ENCODE measurements at places on chromosomes 6 and 20.

DNA sequence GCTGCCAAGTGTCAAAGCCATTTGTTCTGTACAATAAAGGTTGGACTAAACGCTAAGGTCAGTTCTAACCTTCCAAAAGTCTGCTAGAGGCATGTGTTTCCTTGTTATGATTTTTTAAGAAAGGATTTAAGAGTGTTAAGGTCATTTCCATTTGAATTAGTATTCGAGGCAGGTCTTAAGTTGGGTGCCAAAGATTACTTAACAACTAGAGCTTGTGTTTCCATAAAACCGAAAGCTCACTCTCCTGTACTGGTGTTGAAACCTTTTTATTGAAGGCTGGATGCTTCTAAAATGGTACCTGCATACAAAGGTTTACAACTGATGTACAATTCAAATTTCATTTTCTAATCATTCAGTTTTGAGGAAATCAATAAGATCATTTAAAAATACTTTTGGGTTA is 82.4 kb downstream of the RNF144B start:
- no peak for DNase-seq

GRCh38 chr6:5996714-5997419 is 9.9 kb downstream of the NRN1 start:
- no peak for DNase-seq

DNA sequence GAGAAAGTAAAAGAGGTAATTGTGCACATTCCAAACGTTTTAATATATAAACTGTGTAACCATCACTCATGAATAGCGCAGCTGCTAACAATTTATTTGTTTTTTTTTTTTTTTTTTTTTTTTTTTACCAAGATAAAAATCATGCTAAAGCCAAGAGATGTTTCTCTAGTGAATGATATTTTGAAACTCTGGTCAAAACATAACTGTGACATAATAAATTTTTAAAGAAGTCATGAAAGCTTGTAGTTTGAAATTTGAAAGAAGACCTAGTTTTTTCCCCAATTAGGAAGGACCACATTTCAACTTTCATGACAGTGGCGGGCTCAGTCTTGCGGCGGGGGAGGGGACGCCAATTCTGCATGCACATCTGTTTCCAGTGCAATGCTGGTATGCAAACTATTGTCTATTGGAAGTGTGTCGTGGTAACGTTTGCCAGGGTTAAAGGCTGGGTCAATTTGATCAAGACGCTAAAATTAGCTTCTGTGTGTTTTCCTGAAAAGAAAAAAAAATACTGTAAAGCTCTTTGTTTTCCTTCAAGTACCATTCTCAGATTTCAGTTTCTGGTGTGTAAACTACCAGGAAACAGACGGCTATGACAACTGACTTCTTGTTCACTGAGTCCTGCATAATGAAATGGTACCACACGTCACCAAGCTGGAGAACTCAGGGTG is 211.9 kb downstream of the FOXC1 start:
- DNase-seq: no peak

GRCh38 chr6:158626360-158627167 is 18.0 kb downstream of the DYNLT1 start:
- no peak for DNase-seq

DNA sequence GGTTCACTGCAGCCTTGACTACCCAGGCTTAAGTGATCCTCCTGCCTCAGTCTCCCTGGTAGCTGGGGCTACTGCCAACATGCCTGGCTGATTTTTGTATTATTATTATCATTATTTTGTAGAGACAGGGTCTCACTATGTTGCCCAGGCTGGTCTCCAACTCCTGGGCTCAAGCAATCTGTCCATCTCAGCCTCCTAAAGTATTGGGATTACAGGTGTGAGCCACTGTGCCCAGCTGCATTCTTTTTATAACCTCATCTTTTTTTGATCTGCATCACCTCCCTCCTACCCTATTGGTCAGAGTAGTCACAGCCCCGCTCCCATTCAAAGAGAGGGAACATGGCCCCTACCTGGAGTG is 23.6 kb upstream of the IER3 start:
- no peak for DNase-seq

- no peak for DNase-seq
Measured at GRCh38 chr6:95574811-95575210, 2.5 kb upstream of the MANEA start.

DNA sequence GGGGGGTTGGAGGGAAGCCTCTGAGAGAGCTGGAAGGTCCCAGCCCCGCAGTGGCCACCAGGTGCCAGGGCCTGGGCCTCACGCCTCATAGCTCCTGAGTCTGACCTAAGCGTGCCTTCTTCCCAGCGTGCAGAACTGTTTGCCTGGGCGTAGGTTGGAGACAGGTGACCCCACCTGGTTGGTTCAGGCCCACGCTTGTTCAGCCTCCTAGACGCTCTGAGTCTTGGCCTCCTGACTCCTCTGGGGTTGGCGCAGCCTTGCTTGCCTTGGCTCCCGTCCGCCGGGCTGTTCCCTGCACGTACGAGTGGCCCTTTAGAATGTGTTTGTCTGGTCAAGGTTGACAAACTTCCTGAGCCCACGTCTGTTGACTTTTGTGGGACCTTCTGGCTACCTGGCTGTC is 70.8 kb downstream of the EYA2 start:
- no peak for DNase-seq

GRCh38 chr6:149483334-149483725 is 1.5 kb downstream of the ZC3H12D start:
- no peak for DNase-seq

GRCh38 chr20:35326021-35326739 is 34.0 kb upstream of the FAM83C start:
- no peak for DNase-seq

DNA sequence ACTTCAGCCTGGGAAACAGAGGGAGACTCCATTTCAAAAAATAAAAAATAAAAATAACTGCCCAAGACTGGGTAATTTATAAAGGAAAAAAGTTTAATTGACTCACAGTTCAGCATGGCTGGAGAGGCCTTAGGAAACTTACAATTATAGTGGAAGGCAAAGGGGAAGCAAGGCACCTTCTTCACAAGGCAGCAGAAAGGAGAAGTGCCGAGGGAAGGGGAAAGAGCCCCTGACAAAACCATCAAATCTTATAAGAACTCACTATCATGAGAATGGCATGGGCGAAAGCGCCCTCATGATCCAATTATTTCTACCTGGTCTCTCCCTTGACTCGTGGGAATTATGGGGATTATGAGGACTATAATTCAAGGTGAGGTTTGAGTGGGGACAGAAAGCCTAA is 95.5 kb upstream of the LGSN start:
- DNase-seq: no peak

- no peak for DNase-seq
Measured at GRCh38 chr20:50126662-50127061, 13.7 kb upstream of the UBE2V1 start.

DNA sequence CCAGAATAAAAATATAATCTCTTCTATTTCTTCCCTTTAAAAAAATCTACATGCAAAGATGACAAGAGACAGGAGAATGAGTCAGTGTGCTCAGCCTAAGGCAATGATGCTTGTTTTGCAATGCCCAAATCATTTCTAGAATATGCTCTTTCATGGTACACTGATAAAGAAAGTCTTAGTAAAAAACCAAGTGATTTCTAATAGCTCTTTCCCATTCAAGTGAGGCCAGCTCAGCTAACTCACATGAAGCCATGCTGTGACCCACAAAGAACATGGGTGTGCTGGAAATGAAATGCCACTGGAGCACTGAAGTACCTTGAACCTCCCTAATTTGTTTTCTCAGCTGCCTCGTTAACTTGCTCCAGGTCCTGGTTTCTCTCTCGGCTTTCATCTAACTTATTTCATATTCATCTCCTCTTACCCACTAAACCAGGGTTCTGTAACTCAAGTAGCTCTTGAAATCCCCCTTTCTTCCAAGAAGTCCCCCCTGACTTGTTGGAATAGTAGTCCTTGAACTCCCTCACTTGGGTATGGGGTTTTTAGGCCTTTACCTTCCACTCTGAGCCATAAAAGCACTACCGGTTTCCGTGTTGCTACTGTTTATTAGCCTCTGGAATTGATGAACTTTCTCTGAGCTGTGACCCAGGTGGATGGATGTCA is 92.7 kb downstream of the IRF4 start:
- peak; percentile 43 for DNase-seq

- DNase-seq: no peak
Measured at GRCh38 chr6:137737836-137738596, 129.0 kb upstream of the TNFAIP3 start.

- DNase-seq: no peak
Measured at GRCh38 chr6:72272958-72273357, 348.9 kb upstream of the KCNQ5 start.

DNA sequence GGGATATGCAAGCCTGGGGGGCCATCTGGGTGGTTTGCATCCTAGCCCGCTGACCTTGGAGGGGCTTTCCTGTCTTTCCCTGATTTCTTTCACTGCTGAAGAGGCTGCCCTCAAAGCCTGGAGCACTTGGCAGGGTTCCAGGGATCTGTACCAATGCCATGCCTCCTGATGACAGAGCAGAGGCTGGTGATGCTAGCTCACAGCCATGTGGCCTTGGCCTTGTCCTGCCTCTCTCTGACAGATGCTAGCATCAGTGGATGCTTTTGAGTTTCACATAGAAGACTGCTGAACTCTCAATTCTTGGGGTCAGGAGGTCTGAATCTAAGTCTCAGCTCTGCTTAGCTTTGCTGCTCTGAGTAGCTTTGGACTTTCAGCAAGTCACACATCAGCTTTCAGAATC is 21.9 kb upstream of the RREB1 start:
- peak; percentile 28 for DNase-seq

DNA sequence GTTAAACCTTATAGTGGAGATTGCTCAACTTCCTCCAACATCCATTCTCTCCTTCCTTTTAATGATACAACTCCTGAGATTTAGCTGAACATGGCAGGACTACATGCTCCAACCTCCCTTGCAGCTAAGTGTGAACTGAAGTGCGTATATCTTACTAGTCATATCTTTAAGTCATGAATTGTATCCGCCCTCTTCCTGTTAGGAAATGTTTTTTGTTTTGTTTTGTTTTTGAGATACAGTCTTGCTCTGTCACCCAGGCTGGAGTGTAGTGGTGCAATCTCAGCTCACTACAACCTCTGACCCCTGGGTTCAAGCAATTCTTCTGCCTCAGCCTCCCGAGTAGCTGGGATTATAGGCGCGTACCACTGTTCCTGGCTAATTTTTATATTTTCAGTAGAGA is 8.8 kb upstream of the OSTM1 start:
- no peak for DNase-seq

DNA sequence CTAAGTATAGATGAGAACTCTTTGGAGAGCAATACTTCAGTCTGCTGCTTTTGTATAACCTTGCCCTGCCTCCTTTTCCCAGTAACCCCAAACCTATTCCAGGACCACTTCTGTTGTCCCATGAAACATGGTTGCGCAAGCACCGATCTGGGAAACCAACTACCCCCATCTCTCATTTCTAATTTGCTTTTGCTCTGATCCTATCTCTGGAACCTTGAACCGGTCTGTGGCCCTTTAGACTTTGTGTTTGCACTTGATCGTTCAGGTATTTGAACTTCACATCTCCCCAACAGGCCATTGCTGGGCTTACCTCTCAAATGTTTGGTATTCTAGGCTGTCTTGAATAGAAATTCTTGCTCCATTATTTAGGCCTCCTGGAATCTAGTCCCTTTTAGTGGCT is 25.0 kb downstream of the L3MBTL3 start:
- DNase-seq: no peak

GRCh38 chr20:25054995-25055629 is 2.8 kb downstream of the ACSS1 start:
- DNase-seq: no peak

DNA sequence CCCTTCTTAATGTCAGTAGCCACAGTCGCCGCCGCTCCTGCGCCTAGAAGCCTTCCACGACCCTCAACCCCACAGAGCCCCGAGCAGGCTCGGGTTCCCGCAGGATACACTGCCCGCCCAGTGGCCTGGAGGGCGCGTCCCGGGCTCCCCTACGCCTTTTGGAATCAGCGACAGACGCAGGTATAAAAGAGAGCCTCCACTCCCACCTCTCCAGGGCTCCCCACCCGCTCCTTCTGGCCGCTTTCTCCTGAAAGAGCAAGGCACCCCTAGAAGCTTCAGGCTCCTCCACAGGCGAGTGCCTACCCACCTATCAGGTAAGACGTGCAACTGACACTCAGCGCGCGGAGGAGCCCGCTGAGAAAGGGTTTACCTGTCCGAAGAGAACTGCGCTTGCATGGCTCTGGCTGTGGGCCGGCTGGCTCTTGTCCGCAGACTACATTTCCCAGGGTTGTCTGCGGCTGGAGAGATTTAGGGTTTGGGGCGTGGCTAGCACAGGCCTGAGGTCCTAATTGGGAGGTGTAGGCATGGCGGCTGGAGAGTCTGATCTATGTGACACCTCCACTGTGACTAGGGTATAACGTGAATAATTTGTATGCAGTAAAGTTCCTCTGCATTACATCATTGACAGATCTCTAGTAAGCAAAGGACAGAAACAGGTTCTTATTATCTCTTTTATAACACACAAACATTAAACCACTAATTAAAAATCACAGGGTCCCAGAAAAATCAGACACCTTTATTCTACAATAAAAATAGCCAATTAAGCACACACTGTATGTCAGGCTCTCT is 13.5 kb upstream of the ZNF391 start:
- DNase-seq: peak; percentile 74

GRCh38 chr6:81366972-81367371 is 385.5 kb downstream of the TENT5A start:
- no peak for DNase-seq

GRCh38 chr6:139482287-139482686 is 107.8 kb upstream of the CITED2 start:
- no peak for DNase-seq

DNA sequence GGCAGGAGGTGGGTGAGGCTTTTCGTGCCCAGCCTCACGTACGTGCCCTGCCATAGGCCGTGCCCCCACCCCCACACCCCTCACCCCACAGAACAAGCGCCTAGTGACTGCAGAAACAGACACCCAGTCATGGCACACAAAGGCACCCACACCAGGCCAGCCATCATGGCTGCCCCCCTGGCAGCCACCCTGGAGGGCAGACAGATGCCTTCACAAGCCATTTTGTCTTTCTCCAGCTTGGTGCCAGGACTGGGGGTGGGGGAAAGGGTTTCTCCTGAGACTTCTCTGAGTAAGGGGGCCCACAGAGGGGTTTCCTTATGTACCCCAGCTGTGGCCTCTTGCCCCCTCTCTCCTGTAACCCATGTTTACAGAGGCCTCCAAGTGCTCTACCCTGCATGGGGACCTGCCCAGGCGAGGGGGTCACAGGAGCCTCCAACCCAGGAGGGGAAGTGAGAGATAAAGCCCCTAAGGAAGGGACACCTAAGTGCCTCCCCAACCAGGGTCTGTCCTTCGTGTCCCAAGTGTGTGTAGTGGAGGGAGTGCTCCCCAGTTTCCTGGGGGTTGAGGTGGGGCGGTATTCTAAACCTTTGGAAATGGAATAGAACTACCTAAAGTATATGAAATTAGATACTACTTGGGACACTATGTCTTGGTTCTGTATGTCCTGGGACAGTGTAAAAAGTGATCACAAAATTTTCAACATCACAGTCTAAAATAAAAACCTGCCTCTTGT is 49.9 kb downstream of the MRPL14 start:
- no peak for DNase-seq

- no peak for DNase-seq
Measured at GRCh38 chr6:3208098-3208774, 19.2 kb downstream of the TUBB2B start.

- DNase-seq: no peak
Measured at GRCh38 chr20:20969701-20970280, 136.4 kb downstream of the LINC00237 start.
